CD8-positive, alpha-beta T cell (primary cell): ENCODE measurements at places on chromosomes 5 and 9.

DNA sequence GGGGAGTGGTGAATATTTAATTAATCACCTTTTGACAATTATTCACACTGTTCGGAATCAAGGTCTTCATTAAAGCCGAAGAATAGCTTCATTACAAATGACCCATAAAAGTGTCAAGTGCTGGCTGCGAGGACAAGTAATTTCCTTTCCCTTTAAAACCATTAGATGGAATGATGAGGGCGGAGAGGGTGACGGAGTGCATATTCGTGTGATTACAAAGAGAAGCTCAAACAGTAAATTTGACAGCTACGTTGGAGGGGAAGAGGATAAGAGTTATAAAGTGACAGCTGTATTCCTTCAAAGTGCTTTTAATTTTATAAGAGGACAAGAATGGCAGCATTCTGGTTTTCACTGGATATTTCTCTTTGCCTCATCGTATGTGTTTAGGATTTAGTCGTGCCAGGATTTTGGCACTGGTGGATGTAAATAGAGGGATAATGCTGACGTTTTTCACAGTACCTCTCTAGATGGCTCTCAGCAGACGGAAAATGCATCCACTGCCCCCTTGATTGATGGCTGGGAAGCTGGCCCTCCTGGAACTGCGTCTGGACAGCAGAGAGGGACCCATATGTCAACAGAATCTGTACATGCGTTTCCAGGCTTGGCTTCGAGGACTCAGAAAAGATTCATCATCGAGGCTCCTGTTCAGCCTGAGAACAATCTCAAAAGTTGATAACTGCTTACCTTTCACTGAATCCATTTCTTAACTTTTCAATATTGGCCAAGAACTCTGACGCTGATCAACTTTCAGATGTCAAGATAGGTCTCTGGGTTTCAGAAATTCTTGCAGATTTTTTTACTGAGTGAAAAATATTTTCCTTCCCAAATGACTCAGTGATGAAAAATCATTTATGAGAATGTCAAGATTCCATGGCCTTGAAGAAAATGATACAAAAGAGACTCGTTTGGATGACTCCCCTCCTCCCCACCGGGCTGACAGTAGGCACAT, 50.4 kb upstream of the IRX2 start:
- no peak for DNase-seq

- peak; percentile 80 for DNase-seq
Measured at GRCh38 chr5:95620030-95620869, at the start of gene GPR150. Gene GPR150 (plus strand): TSS chr5:95620087. CDS start chr5:95620276, 189 bp downstream.

GRCh38 chr5:26881901-26882300, 156.5 kb downstream of the CDH9 start:
- DNase-seq: no peak

GRCh38 chr5:121688781-121689180, 162.9 kb upstream of the FTMT start:
- no peak for DNase-seq

DNA sequence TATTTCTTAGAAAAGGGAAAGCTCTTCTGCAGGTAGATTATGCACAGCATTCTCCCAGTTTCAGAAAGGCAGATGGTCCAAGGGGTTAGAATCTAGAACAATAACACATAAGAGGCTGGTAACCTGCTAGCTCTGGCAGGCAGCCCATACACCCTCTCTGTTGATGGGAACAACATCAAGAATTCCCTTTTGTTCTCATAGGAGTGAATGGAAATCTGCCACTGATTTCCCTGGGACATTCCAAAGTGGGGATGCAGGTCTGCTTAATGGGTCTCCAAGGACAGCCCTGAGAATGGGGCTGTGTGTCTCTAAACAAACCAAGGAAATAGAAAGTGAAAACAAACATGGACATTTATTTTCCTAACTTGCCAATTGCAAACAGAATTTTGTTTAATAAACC, 456.8 kb downstream of the EBF1 start:
- DNase-seq: no peak

DNA sequence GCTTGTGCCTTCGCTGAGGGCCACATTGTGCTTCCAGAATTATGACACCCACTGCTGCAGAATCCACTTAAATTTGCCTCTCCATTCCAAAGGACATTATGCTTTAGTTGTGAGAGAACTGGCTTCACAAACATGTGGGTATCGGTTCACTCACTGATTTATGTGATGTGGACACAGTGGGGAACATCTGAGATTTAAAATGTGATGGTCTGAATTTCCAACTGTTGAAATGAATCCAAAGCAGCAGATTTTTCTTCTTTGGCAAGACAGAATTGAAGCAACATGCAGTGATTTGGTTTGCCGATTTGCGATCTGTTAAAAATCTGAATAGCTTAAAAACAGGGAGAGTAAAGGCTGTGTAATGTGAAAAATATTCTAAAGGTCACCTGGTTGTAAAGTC, 20.3 kb downstream of the PCSK5 start:
- DNase-seq: no peak

- no peak for DNase-seq
Measured at GRCh38 chr9:36317766-36318165, 59.5 kb upstream of the GNE start.

DNA sequence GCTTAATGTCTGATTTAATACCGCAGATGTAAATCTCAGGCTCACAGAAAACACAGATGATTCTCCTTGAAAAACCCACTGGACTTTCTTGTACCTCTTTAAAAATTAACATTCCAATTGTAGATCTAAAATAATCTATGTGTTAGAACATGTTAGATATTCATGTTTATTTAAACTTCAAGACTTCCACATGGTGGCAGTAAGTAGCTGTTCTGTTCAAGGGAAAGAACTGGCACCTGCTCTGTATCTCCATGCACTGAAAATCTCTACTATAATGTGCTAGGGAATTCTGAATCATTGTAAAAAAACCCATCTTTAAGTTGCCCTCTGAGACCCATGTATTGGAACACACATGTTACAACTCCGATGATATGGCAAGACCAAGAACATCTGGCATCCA, 366.9 kb downstream of the DMRTA1 start:
- DNase-seq: no peak

- DNase-seq: no peak
Measured at GRCh38 chr5:2166306-2166978, 283.7 kb upstream of the IRX4 start.

GRCh38 chr9:90943341-90943740, 141.7 kb downstream of the SYK start:
- DNase-seq: no peak

GRCh38 chr5:68776381-68776780, 317.4 kb upstream of the SLC30A5 start:
- no peak for DNase-seq

DNA sequence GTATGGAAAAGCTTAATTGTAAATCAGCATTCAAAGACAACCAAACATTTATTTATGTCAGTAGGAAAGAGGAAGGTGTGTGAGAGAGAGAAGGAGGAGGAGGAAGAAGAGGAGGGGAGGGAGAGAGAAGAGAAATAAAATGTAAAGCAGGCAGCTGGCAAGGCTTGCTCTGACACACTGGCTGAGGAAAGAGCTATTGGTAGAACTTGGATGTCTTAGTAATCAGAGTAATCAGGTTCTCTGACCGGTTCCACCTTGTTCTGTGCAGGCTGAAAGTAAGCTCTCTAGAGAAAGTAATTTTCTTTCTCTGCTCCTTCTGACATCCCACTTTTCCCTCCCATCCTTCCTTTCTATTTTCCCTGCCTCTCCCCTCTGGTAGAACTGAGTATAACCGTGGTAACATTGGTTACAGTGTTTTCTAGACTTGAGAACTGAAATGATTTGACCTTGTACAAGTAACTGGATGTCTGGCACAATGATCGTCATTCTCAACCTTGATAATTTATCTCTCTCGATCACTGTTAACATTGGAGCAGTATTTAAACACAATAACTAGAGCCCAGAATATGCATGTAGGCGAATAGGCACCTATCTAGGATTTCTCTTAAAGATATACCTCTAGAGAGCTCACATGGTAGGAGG, 33.3 kb downstream of the TLE4 start:
- DNase-seq: no peak

- DNase-seq: no peak
Measured at GRCh38 chr5:126253406-126253805, 169.8 kb upstream of the GRAMD2B start.

- DNase-seq: no peak
Measured at GRCh38 chr9:94017939-94018531, 62.9 kb upstream of the BARX1 start.

GRCh38 chr5:157558041-157558595, 17.5 kb downstream of the ADAM19 start:
- DNase-seq: no peak

DNA sequence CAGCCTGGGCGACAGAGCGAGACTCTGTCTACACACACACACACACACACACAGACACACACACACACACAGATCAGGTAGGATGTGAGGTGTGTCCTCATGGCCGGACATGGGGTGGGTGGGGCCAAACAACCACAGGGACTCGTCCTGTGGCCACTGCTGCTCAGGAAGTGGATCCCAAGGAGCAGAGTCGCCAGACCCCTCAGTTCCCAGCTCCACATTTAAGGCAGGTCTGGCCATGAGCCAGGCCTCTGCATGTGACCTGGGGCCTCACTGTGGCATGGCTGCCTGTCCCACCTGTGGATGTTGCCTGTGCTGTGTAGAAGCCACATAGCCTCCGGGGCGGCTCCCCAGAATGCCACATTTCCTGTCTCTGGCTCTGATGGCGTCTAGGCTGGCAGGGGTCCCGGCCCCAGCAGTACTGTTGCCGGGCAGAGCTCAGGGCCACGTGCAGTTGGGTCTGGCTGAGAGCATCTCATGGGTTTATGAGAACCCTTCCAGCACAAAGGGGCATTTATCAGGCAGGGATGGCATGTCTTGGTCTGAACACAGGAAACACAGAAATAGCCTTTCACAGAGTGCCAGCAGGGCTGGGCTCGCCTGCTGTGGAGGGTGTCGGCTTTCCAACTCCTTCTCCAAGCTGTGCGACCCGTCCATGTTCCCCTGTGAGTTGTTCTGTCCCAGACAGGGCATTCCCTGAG, 9.9 kb upstream of the NINJ1 start:
- DNase-seq: peak; percentile 46

DNA sequence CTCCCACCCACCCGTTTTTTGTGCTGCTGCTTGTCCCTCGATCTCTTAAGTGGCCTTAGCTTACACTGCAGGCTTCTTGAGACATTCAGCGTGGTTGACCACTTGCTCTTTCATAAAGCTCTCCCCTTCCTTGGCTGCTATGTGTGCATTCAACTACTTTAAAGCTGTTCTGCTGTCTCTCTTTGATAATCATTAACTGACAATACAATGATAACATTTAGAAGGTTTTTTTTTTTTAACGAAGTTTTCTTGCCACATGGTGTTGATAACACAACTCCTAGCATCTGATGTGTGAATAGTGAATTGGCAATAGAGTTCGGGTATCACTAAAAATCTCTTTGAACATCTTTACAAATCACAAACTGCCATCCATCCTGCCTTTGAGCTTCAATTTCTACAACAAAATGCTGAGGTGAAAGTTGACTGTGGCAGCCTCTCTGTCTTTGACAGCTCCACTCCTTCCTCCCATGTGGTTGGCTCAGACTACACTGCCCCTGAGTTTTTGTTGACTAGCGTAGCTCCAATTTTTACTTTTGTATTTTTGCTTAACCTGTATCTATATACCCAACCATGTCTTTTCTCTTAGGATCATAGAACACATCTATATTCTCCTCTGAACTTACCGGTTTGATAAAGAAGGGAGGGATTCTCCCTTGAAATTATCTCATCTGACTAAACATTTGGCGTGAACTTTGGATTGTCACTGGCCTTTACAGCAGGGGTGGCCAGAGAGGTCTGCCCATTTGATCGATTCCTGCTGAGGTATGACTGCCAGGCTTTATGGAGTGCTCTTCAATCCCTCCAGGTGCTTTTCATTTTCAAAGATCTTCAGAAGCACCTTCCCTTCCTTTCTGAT, 409.4 kb upstream of the CD180 start:
- DNase-seq: no peak

DNA sequence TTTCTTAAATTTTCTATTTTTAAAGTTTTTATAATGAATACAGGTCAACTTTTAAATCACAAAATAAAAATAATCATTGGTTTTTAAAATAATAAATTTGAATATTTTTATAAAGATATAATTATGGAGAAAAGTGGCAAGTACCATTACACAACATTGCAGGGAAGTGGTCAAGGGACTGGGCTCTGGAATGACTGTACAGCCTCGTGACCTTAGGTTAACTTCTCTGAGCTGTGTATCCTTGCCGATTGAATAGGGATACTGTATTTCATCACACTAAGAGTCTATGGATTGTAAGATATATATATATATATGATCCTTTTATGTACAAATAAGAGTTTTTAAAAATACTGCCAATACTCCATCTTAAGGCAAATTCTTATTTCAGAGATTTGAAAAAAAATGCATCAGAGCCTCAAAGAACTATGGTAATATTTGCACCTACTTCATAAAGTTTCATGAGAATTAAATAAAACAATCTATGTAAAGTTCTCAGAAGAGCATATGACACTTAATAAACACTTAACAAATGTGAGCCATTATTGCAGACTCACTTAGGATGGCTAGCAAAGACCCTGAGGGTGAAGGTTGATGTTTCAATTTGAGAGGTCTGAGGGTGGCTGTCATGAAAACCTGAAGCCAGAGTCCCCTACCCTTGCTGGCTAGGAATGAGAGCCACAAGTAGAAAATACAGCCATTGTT, 136.5 kb downstream of the CCDC192 start:
- DNase-seq: no peak

DNA sequence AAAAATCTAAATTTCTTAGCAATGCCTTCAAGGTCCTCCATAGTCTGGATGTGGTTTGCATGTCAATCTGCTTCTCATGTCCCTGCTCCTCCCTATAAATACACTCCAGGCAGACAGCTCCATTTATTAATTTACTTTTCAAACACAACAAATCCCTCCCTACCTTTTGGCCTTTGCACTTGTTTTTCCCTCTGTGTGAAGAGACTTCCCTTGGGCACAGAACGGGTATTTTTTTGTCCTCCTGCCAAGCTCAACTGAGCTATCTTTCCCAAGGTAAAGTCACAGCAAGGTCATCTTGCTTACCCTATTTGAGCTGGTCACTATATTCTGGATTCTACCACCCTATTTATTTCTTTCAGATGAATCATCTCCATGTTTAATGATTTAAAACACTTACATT, 159.6 kb upstream of the ANKH start:
- DNase-seq: no peak
